Kidney (tissue), 22 donors: ENCODE measurements at places on chromosomes 3 and 15. TPM values are rescaled to one million over a fixed set of nuclear protein-coding genes. Genes with fewer than 3 reads are reported as not detected.

Gene CCR8
- 0.19 TPM for total RNA-seq

DNA sequence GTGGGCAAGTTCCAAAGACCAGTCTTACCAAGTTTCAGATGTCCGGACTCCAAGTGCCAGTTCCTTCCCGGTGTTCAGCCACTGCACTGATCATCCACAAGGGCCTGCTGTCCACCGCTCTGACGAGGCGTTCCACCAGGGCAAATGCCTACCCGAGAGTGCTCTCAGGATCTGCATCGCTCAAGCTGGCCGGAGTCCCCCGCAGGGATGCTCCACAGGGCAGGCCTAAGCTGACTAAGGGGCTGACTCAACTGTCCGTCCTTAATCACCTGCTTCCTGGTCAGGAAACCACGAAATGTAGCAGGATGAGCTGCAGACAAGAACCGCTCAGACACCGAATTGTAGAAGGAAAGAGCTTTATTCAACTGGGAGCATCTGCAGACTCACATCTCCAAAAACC is 341.6 kb downstream of the KCNH8 start:
- no peak for DNase-seq

Gene GRIP2
- total RNA-seq, result 3.0 TPM

DNA sequence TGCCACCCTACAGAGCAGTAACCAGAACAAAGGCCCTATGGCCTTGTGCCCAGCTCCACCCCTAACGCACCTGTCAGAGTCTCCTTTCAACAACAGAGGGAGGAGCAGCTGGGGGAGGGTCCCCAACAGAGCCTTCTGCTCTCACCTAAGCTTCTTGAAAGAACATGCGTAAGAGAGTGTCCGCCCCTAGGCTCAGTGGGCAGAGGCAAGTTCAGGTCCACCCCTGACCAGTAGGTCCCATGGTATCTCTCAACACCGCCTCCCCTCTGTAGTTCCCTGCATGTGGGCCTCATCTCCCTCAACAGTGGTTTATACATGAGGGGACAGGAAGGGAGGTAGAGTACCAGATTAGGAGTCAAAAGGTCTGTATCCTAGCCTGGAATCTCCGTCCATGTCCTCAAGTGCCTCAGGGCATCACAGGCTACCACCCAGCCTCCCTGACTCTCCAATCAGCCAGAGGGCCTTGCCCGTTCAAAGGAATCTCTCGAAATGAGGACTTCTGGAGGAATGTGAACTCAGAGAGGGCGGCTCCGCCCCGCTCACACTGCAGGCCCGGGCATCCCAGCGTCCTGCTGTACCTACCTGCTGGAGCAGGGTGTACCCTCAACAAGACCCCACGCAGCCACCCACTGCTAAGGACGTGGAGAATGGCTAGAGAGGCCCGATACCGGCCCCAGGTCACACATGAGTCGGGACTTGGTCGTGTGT is 680 bp downstream of the POC1A start:
- no peak for DNase-seq

GRCh38 chr3:10758304-10759037 is 57.6 kb upstream of the SLC6A11 start:
- peak; percentile 64 for DNase-seq

Gene ANKRD28
- total RNA-seq, result 72.4 TPM

- no peak for DNase-seq
These were observed 47.7 kb downstream of the FBLN2 start for GRCh38 chr3:13596426-13597205.
